Esophagus squamous epithelium (tissue), 5 donors: ENCODE measurements at places on chromosomes 2 and 18.

GRCh38 chr2:215790523-215791421 lies 222.6 kb downstream of the MREG start:
- DNase-seq: no peak

GRCh38 chr2:201929281-201930026 lies 104.2 kb upstream of the FZD7 start:
- DNase-seq: no peak

DNA sequence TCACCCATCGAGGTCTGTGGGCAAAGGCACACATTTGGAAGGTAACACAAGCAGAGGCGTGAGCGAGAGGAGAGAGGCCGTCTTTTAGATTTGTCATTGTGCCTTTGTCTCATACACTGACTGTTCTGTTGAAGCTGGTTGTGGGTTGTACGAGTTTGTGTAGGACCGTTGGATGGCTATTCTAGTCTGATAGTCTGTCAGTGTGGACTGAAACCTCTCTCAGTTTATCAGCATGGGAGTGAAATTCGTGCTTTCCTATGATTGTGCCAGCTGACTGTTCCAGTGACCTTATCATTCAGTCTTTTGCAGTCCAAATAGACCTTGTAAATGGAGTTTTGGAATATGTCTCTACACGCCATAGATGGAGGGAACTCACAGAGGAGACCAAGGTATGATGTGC lies 143.5 kb downstream of the LDLRAD4 start:
- DNase-seq: no peak

DNA sequence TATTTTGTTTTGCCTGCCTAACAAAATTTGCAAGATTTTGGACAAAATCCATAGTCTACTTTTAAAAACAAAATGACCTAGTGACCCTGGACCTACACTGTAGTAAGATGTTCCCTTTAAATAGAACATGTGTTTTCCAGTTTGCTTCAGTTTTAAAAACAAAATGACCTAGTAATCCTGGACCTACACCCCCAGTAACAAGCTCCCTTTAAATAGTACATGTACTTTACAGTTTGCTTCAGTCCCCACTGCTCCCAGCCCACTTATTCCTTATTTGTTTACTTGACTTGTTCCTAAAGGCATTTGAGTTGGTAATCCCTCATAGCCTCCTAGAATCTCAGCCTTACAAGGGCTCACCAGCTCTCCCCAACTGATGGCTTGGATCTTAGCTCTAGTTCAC lies 34.5 kb upstream of the HTR2B start:
- DNase-seq: no peak

- DNase-seq: no peak
These were observed at the start of gene MBOAT2 for GRCh38 chr2:9003616-9004337. MBOAT2 (minus strand) TSS chr2:9003684; CDS start chr2:9003614, 70 bp downstream.

DNA sequence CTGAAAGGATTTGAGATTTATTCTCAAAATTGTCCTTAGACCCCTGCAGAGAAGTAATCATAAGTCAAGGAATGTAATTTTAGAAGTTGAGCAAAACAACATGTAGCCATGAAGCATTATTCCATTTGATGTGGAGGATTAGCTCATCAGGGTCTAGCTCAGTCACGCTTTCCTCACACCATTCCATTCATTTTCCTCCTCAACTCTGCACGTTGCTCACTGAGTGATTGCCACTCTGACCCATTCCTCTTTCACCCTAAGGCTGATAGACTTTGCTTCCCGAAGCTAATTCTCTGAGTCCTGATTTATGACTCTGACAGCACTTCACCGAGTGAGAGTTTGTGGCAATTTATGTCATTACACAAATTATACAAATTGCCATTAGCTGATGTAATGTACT lies 820.6 kb upstream of the PIK3C3 start:
- no peak for DNase-seq

GRCh38 chr2:68103030-68103708 lies 40.4 kb upstream of the C1D start:
- DNase-seq: no peak

DNA sequence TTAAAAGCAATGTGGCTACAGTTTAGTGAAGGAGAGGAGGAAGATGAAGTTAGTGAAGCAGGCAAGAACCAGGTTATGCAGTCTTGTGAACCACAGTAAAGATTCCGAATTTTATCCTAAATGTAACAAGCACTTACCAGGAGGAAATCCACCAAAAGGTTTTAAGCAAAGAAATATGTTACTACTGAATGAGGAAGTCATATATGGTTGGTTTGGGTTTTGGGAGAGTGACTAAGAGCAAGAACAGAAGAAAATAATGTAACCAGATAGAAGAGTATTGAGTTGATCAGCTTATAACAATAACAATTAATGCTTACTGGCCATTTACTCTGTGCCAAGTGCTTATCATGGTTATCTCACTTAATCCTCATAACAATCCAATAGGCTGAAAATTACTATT lies 1.9 kb downstream of the USP37 start:
- DNase-seq: no peak
